Vagina (tissue), 2 donors: ENCODE measurements at places on chromosomes 13 and 19.

DNA sequence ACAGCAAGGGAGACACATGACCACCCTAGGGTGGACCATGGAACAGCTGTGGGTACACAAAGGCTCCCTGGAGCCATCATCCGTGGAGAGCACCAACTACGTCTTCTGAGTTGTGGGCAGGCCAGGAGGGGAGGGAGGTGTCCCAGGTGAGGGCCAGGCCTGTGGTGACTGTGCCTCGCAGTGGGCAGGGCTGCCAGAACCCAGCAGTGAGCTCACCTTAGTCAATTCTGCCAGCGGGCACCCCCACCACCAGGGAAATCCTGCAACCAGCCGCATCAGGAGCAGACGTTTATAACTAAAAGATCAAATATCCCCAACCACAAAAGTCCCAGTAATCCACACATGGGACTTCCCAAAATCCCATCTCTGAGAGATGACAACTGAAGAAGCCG lies 19.6 kb downstream of the ELL start:
- DNase-seq, result no peak

DNA sequence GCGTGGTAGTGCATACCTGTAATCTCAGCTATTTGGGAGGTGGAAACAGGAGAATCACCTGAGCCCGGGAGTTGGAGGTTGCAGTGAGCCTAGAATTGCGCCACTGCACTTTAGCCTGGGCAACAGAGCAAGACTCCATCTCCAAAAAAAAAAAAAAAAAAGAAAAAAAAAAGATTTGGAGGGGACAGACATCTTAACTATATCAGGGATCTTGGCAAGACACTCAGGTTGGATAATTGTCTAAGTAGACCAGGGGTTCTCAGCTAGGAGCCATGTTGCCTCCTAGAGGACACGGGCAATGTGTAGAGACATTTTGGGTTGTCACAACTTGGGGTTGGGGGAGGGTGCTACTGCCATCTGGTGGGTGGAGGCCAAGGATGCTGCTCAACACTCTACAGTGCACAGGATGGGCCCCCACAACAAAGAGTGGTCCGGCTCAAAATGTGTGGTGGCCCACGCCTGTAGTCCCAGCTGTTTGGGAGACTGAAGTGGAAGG lies 1.9 kb upstream of the ZNF580 start:
- DNase-seq, result no peak

DNA sequence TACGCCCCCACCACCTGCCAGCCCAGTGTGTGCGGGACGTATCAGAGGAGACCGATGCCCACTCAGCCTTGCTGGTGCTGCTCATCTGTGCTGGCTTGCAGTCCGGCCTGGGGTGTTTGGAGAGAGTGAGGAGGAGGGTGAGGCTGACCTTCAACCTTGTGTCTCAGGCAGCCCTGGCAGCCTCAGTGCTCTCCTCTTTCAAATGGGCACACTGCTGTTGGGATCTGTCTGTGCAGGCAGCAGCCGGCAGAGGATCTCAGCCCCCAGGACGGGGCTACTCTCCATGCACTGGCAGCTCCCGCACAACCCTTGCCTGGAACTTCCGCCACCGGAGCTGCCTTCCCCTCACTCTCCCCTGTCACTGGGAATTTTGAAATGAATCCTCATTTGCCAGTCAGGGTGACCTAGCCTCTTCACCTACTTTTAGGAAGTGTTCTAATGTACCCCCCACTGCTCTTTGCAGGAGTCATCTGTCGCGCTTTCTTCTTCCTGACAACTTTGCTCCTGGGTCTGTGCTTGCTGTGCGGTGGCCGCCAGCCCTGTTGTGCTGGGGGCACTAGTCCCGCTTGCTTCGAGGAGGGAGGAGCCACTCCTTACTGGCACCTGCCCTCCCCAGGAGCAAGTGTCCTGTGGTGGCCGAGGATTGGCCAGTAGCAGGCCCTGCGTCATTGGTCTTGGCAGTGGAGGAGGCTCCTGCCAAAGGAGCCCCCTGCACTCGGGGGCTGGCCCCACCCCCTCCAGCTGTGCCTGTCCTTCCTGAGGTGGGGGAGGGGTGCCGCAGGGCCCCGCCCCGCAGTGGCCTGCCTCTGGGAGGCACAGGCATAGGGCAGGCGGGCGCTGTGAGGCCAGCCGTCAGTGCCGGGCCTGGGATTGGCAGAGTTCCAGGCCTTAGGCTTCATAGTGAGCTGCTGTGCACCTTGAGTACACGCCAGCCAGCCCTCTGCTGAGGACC lies 53.4 kb downstream of the TSSK6 start:
- DNase-seq, result no peak

- DNase-seq, result no peak
Measured at GRCh38 chr19:13127051-13127450, 9.0 kb downstream of the NACC1 start.
